Large intestine (tissue), 12 donors: ENCODE measurements at places on chromosomes 2 and 18. TPM values are rescaled to one million over a fixed set of nuclear protein-coding genes. Genes with fewer than 3 reads are reported as not detected.
A peak's percentile ranks its signal among the peaks of the same experiment; 100 is the strongest.

DNA sequence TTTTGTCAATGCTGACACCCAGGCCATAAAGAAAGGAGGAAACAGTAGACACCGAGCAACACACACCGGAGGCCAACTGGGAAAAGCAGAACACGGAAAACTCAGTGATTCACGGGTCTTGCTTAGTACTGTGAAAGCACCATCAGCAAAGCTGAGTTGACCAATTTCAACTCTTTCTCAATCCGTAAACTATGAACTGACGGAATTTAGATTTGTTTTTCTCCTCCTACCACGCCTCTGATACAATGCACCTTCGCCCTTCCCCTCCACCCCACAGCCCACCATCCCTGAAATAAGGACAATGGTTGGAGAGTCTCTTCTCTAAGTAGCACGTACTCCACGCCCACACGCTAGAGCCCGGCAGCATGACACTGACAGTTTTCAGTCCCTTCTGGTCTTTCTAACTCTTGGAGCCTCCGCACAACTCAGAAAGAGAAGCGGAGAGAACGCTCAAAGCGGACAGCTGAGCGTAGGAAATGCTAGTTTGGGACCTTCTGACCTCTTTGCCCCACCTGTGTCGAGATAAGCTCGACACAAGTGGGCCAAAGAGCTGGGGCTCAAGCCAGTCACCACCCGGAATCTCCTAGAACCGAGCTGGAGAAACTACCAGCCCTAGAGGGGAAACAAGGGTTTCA lies 669 bp downstream of the LNPK start:
- peak; percentile 84 for DNase-seq

- peak; percentile 34 for DNase-seq
Observed at GRCh38 chr18:28108814-28109213, 68.1 kb downstream of the CDH2 start.

Gene ABCG8
- polyA plus RNA-seq: 24.3 TPM

DNA sequence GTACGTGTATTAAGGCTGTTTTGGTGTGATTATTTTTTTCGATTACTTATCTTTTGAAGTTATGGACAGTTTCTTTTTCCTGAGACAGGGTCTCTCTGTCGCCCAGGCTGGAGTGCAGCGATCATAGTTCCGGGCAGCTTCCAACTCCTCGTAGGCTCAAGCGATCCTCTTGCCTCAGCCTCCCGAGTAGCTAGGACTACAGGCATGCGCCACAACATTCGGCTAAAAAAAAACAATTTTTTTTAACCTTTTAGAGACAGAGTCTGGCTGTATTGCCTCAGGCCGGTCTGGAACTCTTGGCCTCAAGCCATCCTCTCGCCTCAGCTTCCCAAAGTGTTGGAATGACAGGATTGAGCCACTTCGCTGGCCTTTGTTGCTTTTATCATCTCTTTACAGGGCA lies 945 bp downstream of the HAT1 start:
- no peak for DNase-seq

Gene ZSWIM2
- not detected for polyA plus RNA-seq

Gene CDH2
- polyA plus RNA-seq: 14.2 TPM

DNA sequence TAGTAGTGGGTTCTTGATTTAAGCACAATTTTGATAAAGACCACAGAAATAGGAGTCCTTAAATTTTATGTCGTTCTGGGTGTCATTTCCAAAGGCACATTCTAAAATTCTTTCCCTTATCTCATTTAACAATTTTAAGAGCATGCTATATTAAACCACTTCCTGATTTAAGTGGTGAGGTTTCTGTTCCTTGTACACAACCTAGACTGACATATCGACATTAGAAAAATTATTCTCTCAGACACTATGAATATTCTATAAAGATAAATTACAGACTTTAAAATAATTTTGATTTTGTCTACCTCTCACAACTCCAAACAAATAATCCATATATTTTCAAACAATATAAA lies 923.8 kb downstream of the LRP1B start:
- DNase-seq: no peak
